ENCODE measurements at places on chromosomes 5 and 9.

- DNase-seq, result peak; percentile 36
Observed at GRCh38 chr9:26856413-26857032, 36.1 kb downstream of the CAAP1 start.

- no peak for DNase-seq
Observed at GRCh38 chr5:334903-335739, 13.6 kb downstream of the AHRR start.

DNA sequence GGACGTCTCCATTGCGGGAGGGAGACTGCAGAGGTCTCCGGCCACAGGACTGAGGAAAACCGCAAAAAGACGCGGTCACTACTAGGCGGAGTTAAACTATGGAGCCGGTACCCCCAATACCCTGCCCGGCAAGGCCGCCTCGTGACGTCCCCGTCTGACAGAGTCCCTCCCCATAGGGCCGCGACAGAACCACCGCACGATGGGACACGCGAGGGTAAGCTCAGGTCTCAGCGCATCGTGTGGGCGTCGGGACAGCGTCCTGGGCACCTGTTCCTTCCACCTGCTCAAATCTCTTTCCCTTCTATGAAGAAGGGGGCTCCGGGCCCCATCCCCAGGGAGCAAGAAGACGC lies 35.2 kb upstream of the GLDC start:
- peak; percentile 58 for DNase-seq

DNA sequence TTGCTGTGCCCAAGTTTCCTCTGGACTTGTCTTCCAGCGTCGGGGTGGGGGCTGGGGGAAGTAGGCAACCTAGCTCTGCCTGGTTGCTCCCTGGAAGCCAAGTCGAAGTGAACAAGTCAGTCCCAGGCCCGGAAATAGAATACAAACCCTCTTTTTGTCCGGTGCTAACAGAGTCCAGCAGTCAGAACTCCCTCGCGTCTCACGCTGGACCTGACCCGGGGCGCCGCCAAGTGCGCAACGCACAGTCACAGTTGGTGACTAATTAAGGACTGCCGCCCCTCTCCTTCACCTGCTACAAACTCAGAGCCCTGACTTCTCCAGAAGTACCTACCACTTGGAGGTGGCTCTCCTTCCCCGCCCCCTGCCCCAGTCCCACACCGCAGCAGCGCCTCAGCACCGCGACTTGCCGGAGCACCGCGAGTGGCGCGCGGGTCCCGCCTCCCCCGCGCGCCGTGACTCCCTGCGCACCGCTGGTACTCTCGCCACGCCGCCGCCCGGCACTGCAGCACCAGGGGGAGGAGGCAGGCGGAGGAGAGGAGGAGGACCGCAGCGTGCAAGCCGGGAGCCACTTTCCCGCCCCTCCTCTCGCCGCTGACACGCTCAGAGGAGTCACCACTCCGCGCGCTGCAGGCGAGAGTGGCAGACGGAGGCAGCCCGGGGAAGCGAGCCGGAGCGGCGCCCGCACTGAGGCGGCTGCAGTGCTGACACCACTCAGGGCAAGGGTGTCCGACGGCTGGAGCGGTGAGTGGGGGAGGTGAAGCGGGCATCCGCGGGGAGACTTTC lies at the start of gene SV2C:
TSS of gene SV2C (plus strand) at position 612 of the 783 bp plus-strand sequence. CDS start 48,368 bp downstream, outside the sequence.
- peak; percentile 39 for DNase-seq

- DNase-seq, result no peak
Observed at GRCh38 chr9:1434052-1434767, 384.1 kb downstream of the DMRT2 start.
